Fibroblast of gingiva (primary cell): ENCODE measurements at places on chromosomes 13 and 19.
A peak's percentile ranks its signal among the peaks of the same experiment; 100 is the strongest.

DNA sequence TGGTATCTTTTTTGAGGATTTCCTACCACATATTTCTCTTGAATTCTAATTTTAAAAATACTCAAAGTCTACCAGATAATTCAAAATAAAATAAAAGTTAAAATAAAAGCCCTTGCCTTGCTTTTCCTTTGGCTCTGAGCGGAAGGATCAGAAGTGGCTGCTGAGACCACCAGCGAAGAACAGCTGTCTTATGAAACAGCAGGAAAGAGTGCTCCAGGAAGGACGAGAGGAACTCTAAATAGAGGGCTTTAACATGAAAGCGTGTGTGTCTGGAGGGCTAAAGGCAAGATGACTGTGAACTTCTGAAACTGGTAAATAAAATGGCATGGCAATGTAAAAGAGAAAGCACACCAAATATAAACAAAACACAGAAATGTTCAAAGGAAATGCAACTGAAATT lies 521.5 kb upstream of the SPRY2 start:
- no peak for DNase-seq

DNA sequence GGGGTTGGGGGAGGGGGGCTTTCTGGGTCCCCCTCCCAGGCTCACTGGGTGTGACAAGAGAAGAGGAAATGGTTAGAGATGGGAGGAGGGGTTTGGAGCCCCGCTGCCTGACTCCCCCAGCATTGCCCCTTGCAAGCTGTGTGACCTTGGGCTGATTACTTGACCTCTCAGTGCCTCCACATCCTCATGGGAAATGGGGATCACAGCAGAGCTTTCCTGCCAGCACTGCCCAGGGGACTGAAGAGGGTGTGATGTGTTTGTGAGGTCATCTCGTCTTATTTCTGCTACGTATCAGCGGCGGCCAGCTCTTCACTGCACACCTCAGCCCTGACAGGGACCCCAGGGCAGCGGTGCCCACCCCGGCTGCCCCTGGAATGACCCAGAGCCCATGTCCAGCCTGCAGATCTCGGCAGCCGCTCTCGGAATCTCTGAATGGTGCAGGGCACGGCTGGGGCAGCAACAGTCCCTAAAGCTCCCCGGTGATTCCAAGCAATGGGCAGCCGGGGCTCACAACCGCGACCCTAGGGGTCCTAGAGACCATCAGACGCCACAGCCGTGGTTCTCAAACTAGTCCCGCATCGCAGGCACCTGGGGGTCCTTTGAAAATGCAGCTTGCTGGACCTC lies 8.4 kb downstream of the PNMA8B start:
- no peak for DNase-seq

- no peak for DNase-seq
Measured at GRCh38 chr19:46112527-46112926, 12.0 kb downstream of the IGFL3 start.

GRCh38 chr19:35894342-35894741 lies 6.0 kb downstream of the NFKBID start:
- no peak for DNase-seq

- peak; percentile 92 for DNase-seq
Measured at GRCh38 chr13:46295491-46296114, 83.9 kb downstream of the LRRC63 start.

- no peak for DNase-seq
Measured at GRCh38 chr19:17797424-17798201, 2.7 kb downstream of the B3GNT3 start.

DNA sequence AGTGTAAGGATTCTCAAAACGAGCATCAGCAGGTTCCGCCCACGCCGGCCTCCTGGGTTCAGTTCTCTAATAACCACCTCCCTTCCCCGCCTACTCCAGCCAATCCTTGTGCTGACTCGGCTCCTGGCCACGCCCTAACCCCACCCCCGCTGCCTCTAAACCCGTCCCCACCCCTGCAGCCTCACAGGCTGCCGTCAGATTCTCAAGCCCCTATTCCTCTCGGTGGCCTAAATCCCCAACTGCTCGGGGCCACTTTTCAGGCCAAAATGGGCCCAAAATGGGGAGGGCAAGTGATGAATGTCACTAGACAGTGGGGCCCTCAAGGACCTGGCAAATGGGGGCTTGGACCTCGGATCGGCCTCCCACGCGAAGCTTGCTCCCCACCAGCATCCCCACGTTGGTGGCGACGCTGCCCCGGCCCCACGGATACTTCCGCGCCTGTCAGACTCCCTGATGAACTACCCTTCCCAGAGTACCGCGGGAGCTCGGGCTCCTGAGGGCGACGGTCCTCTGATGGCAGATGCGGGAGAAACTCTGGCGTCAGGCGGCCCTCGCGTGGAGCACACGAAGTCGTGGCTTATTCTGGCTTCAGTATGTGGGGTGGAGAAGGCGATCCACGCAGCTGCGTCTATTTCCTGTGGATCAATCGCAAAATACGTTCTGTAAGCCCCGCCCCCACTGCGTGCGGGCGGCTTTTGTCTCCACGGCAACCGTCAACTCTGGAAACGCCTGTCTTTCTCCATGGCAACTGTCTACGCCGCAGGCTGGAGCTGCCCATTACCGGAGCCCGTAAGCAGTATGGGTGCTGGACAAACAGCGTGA lies 24.8 kb downstream of the ZNF473 start:
- DNase-seq: peak; percentile 77

DNA sequence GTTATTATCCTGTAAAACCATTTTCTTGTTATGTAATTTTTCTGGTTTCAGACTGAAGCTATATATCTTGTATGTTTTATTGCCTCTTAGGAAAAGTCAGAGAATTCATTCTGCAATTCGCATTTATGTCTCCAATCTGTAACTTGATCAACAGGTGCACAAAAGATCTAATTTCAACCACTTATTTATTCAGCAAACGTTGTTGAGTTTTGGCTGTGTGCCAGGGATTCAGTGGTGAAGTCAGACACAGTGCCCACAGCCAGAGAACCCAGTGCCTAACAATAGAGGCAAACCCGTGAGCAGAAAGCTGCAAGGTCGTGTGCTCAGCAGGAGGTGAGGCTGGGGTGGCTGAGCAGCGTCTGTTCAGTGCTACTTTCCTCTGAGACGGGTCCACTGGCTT lies 119.5 kb upstream of the MCF2L start:
- DNase-seq: no peak

DNA sequence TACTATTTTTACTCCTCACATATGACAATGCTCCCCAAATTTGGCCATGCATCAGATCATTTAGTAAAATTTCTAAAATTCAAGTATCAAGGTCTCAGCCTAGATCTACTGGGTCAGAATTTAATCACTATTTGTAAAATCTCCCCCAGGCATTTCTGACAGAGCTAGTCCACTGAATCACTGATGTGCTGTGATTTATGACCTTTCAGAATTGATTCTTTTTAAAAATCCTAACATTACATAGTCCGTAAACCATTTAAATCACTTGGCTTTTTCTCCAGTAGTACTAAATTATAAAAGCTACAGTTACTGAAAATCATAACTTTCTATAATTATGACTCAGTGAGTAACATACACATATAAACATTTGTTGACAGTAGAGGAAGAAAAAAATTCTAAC lies 92.8 kb upstream of the RAP2A start:
- DNase-seq: no peak

DNA sequence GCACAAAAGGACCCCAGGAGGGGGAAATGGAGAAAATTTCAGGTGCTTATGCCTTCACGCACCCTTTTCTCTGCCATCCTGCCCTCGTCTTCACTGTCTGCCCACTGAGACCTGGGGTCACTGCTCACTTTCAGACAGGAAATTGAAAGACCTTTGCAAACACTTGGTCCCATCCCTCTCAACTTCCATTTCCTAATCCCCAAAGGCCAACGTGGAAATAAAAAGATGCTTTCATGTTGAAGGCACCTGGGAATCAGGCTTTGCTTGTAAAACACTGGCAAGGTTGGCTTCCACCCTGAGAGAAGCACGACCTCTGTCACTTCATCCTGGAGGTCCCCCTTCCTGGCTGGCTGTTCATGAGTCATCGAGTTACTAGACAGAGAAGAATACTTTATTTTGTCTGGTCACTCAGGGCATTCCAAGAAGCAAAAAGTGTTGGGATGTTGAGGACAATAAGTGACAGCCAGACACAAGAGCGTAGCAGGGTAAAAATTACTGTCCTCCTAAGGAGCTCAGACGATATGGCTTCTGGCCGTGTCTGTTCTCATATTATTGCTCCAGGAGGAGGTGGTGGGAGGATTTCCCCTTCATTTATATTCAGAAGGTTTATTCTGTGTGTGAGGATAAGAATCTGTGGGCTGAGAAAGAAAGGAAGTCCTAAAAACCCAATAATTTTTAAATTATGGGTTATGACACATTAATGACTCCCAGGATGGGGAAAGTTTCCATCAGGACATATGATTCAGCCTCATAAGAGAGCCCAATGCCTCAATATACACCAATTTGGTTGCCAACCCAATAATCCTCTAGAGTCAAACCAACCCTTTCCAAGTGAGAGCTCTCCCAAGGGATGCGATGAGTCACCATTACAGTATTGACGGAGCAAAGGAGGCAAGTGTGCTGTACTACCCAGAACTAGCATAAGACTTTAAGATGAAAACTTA lies 409.0 kb downstream of the COG6 start:
- peak; percentile 89 for DNase-seq

GRCh38 chr13:45472171-45472705 lies 7.5 kb downstream of the COG3 start:
- peak; percentile 70 for DNase-seq

DNA sequence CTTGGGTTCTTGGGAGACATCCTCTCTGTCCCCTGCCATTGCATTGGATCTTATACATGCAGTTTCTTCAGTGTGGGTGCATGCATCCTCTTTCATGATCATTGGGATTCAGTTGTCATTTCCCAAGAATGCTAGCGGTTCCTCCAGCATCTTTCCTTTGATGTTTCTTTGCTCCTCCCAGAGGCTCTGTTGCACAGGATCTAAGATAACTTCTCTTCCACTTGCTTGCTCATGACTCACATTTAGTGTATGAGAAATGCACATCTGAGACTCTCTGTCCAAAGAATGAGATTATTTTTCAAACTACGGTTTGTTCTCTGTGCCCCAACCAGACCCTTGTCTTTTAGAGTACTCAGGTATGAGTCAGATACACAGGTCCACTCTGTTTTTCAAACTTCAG lies 197.1 kb downstream of the NDFIP2 start:
- no peak for DNase-seq

GRCh38 chr13:51111997-51112396 lies 923 bp upstream of the C13orf42 start:
- DNase-seq: no peak

GRCh38 chr19:41198559-41198958 lies 5.5 kb downstream of the CYP2S1 start:
- no peak for DNase-seq

DNA sequence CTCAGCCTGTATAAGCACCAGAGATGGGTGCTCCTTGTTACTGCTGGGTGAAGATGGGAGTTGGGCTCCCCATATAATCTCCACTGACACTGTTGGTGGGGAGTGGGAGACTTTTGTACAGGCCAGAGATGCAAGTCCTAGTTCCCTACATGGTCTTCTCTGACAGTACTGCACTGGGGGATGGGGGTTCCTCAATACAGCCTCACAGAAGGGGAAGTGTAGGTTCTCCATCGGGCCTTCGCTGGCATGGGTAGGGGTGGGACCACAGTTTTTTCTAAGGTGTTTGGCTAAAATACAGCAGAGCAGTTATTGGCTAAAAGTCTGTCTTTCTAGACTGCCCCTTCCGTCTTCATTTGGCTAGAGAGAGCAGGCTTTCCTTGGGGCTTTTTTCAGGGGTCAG lies 167.2 kb upstream of the SERP2 start:
- DNase-seq: no peak

- no peak for DNase-seq
Measured at GRCh38 chr19:6740589-6741343, 1.3 kb downstream of the TRIP10 start.

DNA sequence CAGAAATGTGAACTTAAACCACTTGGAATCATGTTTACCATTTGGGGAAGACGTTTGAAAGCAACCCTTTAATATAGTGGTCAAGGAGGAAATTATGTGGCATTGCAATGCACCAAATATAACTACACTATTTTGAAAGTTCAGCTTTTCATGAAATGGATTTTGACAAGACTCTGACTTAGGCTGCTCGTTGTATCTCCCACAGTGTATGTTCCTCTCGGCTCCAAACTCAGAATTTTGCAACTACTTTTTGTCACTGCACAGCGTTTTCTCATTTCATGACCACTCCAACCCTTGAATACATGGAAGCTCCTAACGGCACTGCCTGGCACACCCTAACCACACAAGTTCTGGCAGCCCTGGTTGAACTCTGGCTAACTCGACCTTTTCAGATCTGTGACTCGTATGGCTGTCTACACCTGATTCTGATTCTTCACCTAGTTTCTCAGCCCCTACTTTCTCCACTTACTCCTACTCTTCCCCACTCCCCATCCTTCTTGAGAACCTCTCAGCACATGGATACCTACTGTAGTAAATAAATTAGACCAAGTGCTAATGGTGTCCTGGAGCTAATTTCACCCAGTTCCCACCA lies 7.0 kb upstream of the POMP start:
- DNase-seq: no peak

- no peak for DNase-seq
Measured at GRCh38 chr13:99224021-99224420, 23.4 kb downstream of the UBAC2 start.

DNA sequence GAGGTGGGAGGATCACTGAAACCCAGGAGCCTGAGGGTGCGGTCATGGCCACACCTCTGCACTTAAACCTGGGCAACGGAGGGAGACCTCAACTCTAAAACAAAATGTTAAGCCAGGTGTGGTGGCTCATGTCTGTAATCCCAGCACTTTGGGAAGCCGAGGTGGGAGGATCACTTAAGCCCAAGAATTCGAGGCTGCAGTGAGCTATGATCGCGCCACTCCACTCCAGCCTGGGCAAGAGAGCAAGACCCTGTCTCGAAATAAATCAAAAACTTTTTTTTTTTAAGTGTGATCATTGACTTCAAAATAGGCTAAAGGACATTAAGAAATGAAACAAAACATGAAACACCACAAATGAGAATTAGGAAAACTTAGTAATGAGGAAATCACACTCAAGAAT lies 16.3 kb upstream of the ADPRHL1 start:
- no peak for DNase-seq

- DNase-seq: no peak
Measured at GRCh38 chr13:28128926-28129325, 9.4 kb upstream of the PAN3 start.

- peak; percentile 44 for DNase-seq
Measured at GRCh38 chr19:34432797-34433196, 4.6 kb downstream of the UBA2 start.
